CD14-positive monocyte (primary cell): ENCODE measurements at places on chromosomes 5 and 9.

DNA sequence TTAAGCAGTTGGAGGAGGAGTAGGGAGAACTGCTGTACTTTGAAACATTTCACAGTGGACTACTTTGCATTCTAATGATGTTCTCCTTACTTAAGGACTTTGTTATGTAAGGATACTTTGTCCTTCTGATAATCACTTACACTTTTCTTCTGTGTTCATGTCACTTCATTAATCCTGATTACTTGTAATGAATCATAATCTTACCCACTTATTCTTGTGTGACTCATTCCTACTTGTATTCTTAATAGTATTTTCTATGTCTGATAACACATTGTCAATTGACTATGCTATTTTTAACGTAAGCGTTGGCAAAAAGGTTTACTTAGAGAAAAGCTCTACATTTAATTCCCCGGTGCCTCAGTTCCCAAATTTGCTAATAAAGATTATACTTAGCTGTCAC, 63.8 kb downstream of the GHR start:
- no peak for DNase-seq

DNA sequence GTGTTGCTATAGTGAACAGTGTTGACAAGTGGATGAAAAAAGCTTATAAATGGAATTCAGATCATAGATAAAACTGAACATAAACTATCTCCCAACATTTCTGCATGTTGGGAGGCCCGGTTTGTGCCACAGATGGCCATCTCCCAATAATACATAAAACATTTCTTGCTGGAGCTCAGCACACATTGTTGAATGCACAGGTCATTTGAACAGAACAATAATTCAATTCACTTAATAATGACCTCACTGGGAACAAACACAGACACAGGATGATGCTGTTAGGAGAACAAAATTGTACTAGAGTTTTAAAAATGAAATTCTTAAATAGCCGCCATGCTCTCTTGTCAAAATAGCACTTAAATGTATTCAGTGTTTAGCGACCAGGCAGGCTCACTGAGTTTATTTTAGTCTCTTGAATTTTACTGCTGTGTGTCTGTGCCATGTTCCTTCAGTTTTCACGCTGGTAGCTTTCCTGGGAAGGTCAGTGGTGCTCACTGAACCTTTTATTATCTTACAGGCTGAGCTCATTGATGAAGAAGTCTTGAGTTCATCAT, 85.0 kb upstream of the SSBP2 start:
- no peak for DNase-seq

DNA sequence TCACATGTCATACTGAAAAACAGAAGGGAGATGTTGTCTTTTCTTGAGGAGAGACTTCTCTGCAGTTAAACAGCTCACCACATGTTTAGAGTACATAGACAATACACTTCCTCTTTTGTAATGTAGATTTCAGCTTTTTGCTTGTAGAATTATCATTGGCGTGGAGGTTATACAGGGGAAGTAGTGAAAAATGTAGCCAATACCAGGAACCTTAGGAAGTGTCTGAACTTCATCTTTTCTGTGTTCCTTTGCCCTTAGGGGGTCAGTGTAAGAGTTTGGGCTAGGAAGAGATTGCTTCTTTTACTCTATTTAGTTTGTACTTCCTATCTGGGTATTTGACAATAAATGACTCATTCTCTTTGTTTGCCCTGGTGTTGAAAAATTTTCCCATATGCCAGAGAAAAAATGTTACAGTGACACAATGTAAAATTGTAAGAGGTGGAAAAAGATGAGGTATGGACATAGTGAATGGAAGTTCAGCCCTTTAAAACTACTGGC, 21.0 kb upstream of the CDKN2B start:
- DNase-seq: peak; percentile 88

- DNase-seq: peak; percentile 82
These were observed 4.2 kb downstream of the ADAM19 start for GRCh38 chr5:157571357-157571827.

DNA sequence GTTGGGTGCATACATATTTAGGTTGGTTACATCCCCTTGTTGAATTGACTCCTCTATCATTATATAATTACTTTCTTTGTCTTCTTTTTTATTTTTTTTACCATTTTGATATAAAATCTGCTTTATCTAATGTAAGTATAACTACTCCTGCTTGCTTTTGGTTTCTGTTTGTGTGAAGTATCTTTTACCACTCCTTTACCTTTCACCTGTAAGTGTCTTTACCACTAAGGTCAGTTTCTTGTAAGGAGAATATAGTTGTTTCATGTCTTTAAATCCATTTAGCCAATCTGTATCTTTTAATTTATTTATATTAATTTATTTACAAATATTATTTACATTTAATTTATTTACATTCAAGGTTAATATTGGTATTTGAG, 33.0 kb downstream of the INSL4 start:
- DNase-seq: no peak

DNA sequence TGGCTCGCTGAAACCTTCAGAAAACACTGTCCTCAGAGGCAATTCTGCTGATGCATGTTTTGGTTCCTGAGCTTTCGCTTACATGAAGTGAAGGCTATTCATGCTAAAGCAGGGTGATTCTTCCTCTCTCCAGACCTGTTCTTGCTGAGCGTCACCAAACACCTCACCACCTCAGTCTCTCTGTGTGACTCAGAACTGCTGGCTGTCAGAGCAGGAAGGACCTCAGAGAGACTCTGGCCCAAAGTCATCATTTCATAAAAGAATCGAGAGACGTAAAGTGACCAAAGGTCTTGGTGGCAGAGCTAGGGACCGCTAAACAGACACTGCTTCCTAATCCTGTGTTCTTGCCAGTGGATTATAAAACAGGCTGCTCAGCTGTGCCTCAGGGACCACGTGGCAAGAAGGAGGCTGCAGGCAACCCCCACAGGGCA, 73.8 kb downstream of the LHFPL2 start:
- no peak for DNase-seq

- no peak for DNase-seq
These were observed 68.8 kb upstream of the PPP2R2B start for GRCh38 chr5:146947181-146947941.

GRCh38 chr9:91534374-91534773, 110.7 kb upstream of the NFIL3 start:
- DNase-seq: no peak

- no peak for DNase-seq
These were observed 110.7 kb downstream of the CFAP95 start for GRCh38 chr9:69931340-69931739.

- DNase-seq: no peak
These were observed 64.2 kb upstream of the CPEB4 start for GRCh38 chr5:173823721-173824567.

GRCh38 chr9:99475401-99476065, 253.5 kb downstream of the SEC61B start:
- no peak for DNase-seq

DNA sequence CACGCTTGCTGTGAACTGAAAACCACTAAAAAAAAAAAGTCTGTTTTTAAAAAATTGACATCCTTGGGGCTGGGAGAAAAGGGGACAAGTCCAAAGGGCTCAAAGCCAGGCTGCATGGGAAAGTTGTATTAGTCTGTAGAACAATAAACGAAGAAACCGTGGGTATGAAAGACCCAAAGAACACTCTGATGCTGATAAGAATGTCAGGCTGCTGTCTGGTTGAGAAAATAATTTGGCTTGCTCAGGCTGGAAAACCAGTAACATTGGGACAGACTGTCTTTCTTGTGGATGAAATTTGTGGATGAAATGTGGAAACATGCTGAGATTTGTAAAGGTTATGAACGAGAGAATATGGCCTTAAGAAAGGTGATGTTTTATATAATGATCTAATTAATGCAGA, 68.5 kb upstream of the HSPB3 start:
- DNase-seq: no peak
